ENCODE measurements at places on chromosomes 3 and 15.

- no peak for DNase-seq
Measured at GRCh38 chr3:50248387-50248786, 12.4 kb downstream of the GNAI2 start.

DNA sequence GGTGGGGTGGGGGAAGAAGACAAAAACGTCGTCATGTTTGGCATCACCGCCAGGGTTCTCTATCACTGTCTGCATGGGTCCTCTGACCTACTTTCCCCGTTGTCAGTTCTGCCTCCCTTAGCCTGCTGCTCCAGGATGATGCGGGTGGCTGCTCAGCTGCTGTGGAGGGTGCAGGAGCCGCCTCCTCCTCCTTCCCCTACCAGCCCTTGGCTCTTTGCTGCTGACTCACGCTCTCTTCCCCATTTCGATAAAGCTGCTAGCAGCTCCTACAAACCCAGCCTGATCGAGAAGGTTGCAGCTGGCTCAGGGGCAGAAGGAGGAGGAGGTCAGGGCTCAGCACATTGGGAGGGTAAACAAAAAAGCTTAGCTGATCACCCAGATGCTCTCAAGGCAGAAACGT is 49.5 kb upstream of the SEC13 start:
- no peak for DNase-seq

DNA sequence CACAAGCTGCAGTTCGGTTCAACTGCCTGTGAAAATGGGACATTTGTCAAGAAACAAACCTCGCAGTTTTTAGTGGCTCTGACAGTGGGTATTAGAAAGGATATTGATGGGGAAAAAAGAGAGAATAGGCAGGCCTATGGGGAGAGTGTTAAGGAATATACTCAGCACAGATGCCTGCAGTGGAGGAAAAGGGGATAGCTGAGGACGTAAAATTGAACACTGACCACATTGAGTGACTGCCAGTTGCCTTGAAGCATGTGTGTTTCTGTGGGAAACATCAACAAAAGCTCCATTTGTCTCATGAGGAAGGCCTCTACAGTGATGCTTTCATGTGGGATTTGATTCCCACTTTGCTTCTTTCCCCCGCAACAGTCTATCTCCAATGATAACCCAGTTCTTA is 1042.1 kb downstream of the TUSC7 start:
- DNase-seq = no peak

DNA sequence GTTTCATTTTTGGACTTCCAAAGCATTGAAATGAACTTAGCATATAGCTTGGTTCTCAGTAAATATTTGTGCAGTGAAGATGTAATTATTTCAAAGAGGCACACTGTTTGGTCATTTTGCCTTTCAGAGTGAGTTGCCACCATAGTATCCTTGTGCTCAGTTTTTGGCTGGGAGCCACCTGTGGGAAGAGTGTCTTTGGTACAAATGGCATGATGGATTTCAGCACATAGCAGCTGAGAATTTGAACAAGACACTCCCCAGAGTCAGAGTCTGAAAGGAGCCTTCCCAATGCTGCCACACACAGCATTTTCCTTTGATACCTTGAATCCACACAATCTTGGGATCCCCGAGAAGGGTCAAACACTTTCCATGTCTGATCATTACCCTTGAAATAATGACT is 897.2 kb upstream of the ARPP21 start:
- DNase-seq = no peak

GRCh38 chr3:173785004-173785403 is 387.5 kb downstream of the NLGN1 start:
- DNase-seq = no peak
